MM.1S (cell line): ENCODE measurements at places on chromosomes 7 and 10.

DNA sequence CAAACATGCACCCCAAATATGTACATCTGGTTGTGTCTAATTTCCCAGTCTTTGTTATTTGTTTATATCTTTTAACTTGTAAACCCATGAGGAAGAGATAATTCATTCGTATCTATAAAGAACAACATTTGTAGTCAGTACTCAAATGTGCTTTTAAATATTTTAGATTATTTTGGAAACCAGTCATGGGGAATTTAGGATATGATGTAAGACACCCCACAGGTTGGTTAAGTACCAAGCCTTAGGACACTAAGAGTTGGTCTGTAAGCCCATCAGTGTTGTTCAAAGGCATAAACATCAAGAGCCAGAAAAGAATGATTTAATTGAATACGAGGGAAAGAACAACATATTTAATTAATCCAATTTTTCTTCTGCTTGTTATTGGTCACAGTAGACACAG lies 421.1 kb upstream of the SEMA3C start:
- no peak for DNase-seq

GRCh38 chr7:28747404-28747803 lies 210.7 kb downstream of the TRIL start:
- no peak for DNase-seq

DNA sequence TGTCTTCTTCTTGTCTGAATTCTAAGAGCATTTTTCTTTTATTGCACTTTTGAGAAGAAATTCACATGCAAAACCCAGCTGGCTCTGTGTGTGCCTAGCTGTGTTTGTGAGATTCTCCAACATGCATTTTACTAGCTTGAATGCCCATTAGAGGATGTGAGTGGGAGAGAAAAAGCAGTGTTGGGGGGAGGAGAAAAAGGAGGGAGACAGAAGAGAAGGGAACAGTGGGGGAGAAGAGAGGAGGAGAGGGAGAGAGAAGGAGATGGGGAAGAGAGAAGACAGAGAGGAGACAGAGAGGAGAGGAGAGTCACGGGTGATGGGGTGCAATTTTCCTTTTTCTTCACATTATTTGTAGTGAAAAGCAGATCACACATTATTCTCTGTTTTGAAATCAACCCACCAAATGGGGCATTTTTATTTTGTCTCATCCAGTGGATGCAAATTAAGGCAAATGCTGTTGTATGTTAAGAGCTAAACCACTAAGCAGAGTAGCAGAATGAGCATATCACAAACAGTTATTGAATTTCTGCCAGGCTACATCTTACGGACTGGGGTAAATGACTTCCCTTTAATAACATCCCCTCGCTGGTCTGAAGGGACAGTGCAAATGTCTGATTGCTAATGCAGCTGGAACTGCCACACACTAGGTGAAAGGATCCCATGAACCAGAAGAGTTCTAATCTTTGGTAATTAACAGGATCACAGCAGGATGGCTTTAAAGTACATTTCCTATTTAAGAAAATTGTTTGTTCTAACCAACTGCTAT lies 849 bp downstream of the LRRN3 start:
- DNase-seq: no peak

DNA sequence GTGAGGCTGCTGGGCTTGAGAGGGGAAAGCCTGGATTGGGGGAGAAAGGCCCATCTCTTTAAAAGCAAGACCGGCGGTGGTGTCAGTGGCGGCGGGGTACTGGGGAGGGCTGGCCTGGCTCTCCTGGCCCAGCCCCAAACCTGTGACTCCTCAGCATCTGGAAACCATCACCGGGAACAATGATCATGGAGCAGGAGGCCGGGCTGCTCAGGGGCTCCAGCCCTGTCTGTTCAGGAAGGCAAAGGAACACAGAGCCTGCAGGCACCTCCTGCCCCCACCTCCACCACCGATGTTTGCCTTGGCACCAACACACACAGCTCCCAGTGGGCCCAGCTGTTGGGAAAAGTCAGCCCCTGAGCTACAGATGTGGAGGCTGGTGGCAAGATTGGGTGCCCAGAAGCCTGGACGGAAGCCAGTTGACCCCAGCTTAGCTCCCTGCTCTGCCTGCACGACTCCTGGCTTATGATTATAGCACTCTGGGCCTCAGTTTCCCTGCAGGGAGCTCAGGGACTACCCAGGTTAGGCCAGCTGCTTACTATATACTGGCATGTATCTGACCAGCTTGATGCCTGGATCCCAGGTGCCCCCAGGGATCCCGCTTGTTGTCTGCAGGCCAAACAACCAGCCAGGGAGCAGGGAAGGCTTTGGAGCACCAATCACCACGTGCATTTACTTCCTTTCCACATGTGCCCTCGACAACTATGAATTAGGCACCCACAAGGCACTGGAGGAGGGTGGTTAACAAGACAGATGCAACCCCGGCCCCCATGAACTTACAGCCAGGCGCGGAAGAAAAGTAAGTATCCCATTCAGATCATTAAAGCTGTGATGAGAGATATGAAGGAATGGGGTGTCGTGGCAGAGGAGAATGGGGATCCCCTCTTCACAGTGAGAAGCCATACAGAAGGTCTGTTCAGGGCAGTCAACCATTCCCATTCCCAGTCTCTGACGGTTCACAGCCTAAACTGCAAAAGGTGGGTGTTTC lies 37.3 kb downstream of the ZCCHC24 start:
- DNase-seq: no peak

GRCh38 chr7:89334797-89335196 lies 539.3 kb upstream of the TEX47 start:
- no peak for DNase-seq

DNA sequence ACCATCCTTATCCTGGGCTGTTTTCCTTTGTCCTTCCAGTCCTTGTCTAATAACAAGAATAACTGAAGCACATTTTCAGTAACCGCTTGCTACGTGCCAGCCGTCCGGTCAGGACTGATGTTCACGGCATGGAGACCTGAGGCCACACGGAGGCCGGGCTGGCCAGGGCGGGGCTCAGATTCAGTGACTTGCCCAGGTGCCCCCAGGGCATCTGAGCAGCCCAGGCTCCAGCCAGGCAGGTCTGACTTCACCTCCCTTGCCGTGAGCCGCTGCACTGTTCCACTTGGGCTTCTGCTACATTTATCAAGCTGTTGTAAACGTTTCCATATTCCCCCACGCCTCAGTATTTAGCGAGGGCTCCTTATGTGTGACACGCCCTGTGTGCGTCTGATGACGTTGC lies 43.6 kb upstream of the AP5Z1 start:
- DNase-seq: no peak

DNA sequence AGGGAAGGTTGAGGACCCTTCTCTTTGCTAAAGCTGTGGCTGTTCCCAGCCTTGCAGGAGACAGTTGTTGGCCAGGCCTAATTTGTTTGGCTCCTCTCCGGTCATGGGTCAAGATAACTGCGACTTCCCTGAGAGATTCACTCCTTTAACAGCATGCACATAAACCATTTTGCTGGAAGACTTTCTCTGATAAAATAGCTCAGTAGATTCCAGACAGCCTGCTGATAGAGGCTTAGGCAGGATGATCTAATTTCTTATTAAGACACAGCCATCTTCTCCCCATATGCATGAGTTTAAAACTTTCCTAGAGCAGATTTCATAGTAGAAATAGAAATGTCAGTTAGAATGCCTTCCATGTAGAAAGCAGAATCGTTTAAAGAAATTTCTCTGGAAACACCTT lies 181.9 kb downstream of the WNT2 start:
- no peak for DNase-seq
